ENCODE measurements at places on chromosomes 16 and 17.

- DNase-seq, result no peak
Measured at GRCh38 chr16:73414638-73415037, 366.7 kb upstream of the ZFHX3 start.

DNA sequence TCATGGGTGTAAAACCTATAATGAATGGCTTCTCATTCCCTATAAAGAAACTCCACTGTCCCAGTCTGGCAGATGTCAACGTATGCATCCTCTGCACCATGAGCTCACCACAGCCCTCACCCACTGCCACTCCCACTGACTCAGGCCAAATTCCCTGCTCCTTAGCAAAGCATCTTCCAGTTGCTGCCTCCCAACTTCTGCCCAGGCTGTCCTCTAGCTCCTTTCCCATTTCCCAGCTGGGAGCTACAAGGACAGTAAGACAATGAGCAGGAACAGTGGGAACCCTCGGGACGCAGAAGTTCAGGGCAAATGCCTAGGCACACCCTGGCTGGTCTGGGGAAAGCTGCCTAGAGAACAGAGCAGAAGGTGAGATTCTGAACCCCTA is 9.1 kb upstream of the THAP11 start:
- no peak for DNase-seq

DNA sequence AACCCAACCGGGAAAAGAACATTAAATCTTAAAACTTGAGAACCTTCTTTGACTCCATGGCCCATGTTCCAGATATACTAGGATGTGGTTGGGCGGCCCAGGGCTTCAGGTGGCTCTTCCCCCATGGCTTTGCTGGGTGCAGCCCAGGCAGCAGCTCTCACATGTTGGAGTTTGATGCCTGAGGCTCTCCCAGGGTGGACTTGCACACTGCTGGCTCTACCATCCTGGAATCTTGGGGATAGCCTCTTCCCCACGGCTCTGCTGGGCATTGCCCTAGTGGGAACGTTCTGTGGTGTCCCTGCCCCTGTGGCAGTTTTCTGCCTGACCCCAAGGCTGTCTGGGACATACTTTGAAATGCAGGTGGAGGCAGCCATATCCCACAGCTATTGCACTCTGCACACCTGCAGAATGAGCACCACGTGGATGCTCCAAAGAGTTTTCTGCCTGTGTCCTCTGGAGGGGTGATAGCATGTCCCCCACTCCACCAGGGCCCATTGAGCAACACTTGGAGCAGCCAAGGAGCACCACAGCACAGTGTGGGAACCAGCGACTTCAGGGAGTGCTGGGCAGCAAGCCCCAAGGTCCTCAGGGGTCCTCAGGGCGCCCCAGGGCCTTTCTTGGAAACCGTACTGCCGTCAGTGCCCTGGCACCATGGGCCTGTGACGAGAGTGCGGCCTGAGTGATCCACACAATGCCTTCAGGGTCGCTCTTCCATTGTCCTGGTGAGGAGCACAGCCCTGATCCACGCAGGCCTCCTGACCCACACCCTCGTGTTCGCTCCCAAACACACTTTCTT is 70.8 kb downstream of the GOSR1 start:
- no peak for DNase-seq

GRCh38 chr17:19372011-19372370 is 6.3 kb upstream of the MAPK7 start:
- no peak for DNase-seq

GRCh38 chr17:33981711-33982601 is 273.1 kb upstream of the CCL2 start:
- DNase-seq, result no peak

GRCh38 chr16:87160234-87160636 is 157.0 kb downstream of the C16orf95 start:
- DNase-seq, result no peak

DNA sequence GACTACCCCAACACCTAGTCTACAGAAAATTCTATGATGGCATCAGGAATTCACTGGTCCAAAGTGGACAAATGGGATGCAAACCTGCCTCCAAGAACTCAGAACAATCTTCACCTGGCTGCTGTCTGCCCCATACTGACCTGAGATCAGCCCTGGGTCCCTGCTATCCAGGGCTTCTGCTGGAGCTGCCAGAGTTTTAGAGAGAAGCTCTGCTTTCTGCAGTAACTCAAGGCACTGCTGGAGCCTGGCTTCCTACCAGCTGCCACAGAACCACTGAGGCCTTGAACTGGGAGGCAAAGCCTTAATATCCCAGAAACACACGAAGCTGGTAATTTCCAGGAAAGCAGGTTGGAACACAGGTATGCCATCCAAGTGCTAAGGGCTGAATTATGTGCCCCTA is 7.5 kb downstream of the TMEM170A start:
- no peak for DNase-seq

DNA sequence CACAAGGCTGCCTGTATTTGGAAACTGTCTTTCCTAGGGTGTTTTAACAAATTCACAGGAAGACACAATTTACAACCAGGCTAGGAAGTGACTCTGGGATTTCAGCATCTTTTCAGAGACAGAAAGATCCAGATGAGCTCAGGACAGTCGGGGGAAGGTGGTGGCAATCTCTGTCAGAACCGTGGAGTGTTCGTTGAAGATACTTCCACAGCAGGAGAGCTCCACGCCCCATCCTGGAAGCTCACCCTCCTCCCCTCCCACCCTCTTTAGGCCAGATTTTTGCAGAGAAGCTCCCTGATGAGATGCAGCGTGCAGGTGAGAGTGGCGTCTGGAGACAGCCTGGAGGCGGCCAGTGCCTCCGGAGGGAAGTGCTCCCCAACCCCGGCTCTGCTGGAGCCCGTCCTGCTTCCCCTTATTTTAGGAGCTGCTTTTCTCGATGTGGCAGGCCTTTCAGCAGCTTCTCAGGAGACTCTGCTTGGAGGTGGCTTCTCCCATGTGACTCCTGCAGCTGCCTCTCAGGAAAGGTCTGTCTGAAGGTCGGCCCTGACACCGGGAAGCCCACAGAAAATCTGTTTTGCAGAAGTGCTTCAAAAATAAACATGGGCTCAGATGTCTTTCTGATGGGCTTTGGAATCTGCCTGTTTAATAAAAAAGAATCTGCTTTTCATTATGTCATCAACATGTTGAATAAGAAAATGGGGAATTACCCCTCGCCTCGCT is 186.4 kb upstream of the CHMP6 start:
- no peak for DNase-seq

DNA sequence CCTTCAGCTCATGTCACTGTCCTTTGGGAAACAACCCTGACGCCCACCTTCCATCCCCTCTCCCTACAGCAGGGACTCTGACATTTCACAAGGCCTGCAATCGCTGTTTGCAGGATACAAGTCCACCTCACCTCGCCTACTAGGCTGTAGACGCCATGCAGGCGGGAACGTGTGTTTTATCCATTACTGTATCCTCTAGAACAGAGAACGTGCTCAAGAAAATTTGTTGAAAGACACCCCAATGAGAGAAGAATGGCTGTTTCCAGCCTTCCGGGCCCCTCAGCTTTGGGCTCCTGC is 1.5 kb upstream of the TTYH2 start:
- DNase-seq, result no peak

Data from activated CD8-positive, alpha-beta memory T cell treated with anti-CD3 and anti-CD28 coated beads for 1 hour (primary cell).